ENCODE measurements at places on chromosomes 6 and 20.

GRCh38 chr20:2315440-2315778 lies 19.6 kb downstream of the TGM3 start:
- no peak for DNase-seq

DNA sequence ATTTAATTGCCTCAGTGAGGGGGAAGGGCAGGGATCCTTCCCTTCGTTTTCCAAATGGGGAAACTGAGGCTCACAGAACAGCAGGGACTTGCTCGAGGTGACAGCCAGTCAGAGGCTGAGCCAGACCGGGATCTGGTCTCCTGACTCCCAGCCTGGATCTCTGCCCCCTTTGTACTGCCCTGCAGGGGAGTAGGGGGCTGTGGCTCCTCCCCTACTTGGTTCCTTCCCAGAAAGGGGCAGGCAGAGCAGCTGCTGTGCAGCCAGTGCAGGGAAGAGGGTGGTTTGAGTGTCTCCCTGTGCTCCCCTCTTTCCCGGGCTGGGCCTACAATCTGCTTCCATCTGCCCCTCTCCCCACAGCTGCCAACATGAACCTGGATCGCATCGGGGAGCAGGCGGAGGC lies 37.6 kb downstream of the UQCC2 start:
- DNase-seq = no peak

- peak; percentile 83 for DNase-seq
Observed at GRCh38 chr20:49276161-49276960, 1.5 kb downstream of the ZNFX1 start.

DNA sequence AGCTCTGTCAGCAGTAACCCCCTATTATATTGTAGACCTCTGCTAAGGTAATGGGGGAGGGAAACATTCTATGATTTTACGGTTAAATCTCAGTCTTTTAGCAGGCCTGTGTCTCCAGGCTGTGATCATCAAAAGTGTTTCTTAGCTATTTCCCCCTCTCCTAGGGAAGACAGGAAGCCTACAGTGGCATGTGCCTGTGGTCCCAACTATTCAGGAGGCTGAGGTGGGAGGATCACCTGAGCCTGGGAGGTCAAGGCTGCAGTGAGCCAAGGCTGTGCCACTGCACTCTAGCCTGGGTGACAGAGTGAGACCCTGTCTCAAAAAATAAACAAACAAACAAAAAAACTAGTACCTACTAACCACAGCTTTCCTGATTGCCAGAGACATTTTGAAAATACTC lies 67.9 kb downstream of the DNAAF9 start:
- no peak for DNase-seq

DNA sequence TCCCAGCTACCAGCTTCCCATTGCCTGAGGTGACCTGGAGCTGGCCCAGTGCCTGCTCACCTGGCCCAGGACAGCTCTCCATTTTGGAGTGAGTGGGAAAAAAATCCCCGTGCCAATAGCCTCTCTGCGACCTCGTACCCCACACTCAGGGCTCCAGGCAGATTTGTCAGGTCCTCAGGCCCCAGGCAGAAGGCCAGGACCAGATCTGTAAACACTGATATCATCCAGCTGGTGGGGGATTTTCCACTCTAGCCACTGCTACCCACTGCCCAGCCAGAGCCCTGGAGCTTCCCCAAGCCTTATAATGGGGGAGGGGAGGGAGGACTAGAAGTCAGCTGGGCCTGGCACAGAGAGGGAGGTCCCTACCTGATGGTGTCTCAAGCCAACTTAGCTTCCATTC lies 1.3 kb upstream of the PGC start:
- no peak for DNase-seq

DNA sequence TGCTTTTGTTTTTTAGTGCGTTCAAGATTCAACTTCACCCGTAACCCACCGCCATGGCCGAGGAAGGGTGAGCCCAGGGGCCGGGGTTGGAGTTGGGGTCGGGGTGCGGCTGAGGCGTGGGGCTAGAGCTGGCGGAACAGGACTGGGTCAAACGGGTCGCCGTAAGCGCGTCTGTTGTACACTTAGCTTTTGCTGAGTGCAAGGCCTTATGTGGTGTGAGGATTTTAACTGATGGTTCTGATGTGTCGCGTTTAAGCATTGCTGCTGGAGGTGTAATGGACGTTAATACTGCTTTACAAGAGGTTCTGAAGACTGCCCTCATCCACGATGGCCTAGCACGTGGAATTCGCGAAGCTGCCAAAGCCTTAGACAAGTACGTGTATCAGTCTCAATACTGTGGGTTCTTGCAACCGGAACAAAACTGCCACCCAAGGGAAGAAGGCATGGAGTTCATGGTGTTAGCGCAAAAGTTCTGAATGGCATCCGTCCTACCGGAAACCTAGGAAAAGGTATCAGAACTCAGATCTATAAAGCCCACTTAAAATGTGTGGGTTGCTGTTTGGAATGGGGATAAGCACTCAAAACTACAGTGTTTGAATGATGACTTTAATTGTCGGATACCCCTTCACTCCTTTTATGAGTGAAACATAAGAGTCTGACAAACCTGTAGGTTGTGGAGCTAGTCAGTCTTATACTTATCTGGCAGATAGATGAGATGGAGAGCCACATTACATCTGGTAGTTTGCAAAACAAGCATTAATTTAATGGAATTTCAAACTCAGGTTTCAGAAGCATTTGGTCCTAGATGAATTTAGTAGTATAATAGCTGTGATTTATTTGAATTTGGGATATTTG lies 574 bp downstream of the RPS12 start:
- peak; percentile 41 for DNase-seq

DNA sequence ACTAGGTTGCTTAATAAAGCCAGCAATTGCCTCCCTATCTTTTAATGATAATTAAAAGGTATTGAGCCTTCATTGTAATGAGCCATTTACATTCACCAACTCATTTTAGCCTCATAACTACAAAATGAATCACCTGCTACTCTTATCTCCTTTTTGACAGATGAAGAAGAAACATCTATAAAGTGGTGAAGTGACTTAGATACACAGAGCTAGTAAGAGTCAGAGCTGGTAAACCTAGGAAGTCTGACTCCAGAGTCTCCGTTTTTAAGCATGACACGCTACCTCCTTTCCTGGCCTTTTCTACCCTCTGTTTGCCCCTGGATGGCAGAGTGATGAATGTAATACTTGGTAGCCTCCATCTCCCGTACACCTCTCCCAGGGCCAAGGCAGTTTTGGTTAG lies 93.5 kb downstream of the SPTLC3 start:
- no peak for DNase-seq

GRCh38 chr6:53244958-53245357 lies 96.3 kb upstream of the GCM1 start:
- DNase-seq = peak; percentile 49

GRCh38 chr6:6975459-6976111 lies 132.2 kb upstream of the RREB1 start:
- peak; percentile 53 for DNase-seq

GRCh38 chr6:90319044-90319443 lies 22.4 kb upstream of the BACH2 start:
- no peak for DNase-seq

GRCh38 chr6:33990061-33990541 lies 155.8 kb downstream of the GRM4 start:
- no peak for DNase-seq

DNA sequence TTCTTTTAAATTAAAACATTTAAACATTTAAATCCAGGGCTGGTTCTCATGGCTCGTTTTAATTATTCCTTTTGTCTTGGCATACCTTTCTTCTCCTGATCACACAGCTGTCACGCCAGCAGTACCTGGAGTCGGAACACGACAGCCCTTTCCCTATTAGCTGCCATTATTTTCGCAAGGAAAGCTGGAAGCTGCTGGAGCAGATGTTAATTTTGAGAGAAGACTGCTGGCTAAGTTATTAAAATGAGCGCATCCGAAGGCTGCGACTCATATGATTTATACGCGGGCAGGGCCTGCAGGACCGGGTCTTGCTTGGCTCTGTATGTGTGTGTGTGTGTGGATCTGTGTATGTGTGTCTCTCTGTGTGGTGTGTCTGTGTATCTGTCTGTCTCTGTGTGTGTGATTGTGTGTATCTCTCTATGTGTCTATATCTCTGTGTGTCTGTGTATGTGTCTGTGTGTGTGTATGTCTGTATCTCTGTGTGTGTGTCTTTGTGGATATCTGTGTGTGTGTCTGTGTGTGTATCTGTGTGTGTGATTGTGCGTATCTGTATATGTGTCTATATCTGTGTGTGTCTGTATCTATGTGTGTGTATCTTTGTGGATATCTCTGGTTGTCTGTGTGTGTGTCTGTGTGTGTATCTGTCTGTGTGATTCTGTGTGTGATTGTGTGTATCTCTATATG lies 191.5 kb downstream of the CDH4 start:
- no peak for DNase-seq

GRCh38 chr6:148177589-148178233 lies 164.9 kb upstream of the SASH1 start:
- DNase-seq = peak; percentile 59

DNA sequence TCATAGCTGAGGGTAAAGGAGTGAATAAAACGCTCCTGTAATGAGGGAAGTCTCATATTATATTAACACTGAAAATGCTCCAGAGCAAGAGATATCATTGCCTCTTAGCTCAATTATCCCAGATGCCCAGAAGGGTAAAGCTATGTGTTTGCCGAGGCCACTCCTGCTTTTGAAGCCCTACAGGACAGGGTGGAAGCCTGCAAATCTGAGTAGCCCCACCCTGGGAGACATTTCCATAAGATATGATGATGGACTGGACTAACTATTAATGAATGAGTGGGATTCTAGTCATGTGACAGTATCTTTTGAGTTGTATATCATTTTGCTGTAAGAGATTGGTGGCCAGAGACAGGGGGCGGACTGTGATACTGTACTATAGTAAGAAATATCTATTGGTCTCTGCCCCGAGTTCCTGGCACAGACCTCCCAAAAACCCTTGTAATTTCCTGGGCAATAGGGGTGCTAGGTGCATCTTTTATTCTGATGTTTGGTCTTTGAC lies 10.5 kb upstream of the SLC22A2 start:
- DNase-seq = no peak

GRCh38 chr20:38779247-38780097 lies 26.0 kb upstream of the PPP1R16B start:
- no peak for DNase-seq

DNA sequence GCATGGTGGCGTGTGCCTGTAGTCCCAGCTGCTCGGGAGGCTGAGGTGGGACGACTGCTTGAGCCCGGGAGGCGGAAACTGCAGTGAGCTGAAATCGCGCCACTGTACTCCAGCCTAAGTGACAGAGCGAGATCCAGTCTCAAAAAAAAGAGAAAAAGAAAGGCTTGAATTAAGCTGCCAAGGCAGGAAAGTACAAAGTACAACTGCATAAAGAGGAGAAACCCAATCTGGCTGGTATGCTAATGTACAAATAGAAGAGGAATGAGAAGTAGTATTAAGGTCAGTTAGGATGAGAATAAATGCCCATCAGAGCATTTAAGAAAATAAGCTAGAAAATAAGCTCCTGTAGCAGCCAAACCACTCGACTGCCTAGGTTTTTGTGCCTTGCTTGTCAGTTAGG lies 23.1 kb upstream of the RPN2 start:
- no peak for DNase-seq

- peak; percentile 5 for DNase-seq
Observed at GRCh38 chr6:153790876-153791473, 248.1 kb upstream of the OPRM1 start.

GRCh38 chr20:21956591-21956990 lies 251.1 kb downstream of the PAX1 start:
- DNase-seq = no peak

DNA sequence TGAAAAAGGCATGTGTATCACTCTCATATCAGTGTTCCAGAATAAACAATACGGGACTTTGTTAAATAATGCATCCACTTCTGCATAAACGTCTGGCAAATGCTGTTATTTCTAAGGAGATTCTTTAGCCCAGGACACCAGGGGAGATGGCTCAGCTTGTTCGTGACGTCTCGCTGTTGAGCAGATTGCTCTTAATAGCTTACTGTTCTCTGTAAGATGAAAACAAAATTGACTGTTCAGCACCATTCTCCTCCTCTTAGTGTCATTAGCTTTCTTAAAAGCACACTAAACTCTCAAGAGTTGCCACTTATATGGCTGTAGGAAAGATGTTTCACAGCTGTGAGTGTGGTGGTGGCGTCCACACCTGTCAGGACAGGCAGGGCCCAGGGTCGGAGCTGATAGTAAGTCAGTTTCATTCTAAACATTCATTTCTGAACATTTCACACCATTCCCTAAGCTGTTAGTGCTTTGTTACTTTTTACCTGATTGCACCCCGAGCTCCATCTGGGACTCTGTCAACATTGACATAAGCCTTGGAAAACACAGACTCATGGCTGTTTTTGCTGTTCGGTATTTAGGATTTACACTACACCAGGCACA lies 132.1 kb downstream of the ZDHHC14 start:
- DNase-seq = no peak

DNA sequence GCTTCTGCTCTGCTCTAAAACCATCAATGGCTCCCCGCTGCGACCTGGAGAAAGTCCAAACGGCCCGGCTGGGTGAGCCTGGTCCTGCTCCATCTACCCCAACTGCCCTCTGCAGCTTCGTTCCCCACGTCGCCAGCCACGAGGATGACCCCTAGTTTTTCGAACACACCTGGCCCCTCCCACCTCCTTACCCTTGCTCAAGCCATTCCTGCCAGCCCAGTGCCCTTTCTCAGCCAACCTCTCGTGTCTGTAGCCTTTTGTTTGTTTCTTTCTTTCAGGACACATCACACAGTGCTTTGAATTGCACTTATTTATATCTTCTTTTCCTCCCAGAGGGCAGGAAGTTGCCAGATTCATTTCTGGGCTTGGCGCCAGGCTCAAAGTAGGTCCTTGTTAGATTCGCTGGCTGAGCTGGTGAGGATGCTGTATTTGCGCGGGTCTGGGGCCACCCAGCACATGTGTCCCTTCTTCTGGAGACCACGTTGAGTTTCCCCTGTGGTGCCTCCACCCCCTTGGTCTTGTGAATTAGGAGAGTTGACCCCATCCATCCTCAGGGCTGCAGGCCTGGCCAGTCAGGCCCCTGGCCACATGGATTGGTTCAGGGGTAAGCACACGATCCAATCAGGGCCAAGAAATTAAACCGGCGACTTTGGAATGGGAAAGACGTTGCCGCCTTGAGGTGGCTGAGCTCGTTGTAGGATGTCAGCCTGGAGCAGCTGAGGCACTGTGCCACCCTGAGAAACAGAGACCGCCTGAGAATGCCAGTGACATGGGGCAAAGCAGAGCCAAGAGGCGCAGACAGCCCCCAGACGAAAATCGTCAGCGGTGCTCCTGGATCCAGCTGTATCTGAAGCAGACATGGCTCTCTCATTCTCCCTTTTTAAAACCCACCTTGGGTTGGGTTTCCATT lies 156.0 kb downstream of the CEBPB start:
- DNase-seq = peak; percentile 67

GRCh38 chr6:35552285-35552917 lies 39.7 kb upstream of the TULP1 start:
- DNase-seq = peak; percentile 69

- DNase-seq = no peak
Observed at GRCh38 chr6:12735786-12736185, 19.2 kb downstream of the PHACTR1 start.

GRCh38 chr6:104187616-104188015 lies 672.1 kb downstream of the HACE1 start:
- no peak for DNase-seq

- DNase-seq = peak; percentile 70
Observed at GRCh38 chr6:31737315-31737990, 1.1 kb upstream of the CLIC1 start.

- no peak for DNase-seq
Observed at GRCh38 chr6:163165922-163166321, 248.6 kb upstream of the QKI start.
